ENCODE measurements at places on chromosomes 5 and 9.

DNA sequence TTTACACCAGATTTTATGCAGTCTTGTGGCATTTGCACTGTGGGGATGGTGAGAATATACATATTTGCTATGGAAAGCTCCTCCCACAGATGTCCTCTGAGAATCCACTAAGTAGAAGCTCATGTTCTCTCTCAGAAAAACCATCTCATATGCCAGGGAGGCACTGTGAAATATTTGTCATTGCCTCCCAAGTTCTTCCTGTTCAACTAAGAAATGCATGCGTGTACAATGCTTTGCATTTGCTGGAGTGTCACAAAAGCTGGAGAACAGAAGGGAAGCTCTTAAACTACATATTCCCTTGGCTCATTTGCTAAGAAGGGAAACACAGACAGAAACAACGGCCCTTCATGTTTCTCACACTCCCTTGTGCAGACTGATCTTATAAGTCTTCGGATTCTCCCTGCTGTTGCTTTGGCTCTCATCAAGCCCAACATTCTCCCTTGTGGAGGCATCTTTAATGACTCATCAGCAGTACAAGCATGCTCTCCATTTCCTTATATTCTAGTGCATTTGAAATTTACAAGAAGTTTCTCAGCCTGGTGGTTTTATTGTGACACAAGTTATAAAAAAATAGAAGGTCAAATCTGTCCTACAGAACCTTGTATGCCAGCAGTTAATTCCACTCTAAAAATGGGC lies 220.6 kb downstream of the TRIM36 start:
- DNase-seq = no peak

- DNase-seq = no peak
These were observed 191.5 kb upstream of the FTMT start for GRCh38 chr5:121660142-121660541.

- no peak for DNase-seq
These were observed 346.9 kb downstream of the CDH9 start for GRCh38 chr5:26691486-26691885.

GRCh38 chr9:114315723-114316363 lies 7.1 kb upstream of the ORM1 start:
- DNase-seq = no peak

DNA sequence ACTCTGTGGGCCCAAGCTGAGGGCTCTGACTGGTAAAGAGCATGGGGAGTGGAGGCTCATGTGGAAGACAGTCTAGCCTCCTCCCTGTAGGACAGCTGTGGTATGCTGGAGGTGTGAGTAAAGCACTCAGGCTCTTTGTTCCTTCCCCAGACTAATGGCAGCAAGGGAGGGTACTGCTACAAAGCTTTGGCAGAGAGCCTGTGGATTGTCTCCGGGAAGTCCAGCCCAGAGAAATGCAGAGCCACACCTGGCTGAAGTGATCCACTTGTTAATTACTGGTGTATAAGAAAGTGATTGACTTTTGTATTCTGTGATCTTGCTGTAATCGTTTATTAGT lies 161.7 kb downstream of the OXCT1 start:
- no peak for DNase-seq

DNA sequence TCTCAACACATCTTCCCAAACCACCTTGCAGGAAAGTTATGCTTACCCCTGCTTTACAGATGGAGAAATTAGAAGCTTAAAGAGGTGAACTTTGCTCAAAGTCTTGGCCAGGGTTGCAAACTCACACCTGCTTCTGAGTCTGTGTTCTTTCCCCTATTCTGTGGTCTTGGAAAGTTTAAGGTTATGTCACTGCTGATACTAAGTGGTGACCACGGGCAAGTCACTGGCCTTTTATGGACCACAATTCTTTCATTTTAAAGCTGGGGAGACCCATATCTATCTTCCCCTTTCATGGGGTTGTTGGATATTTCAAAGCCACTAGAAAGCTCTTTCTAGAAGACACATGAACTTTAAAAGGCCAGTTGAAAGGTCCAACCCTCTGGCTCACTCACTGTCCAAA lies 95.4 kb upstream of the KLF4 start:
- DNase-seq = no peak

GRCh38 chr5:151880324-151880723 lies 44.3 kb downstream of the GLRA1 start:
- DNase-seq = no peak

GRCh38 chr5:164336906-164337305 lies 831.5 kb downstream of the MAT2B start:
- DNase-seq = no peak

DNA sequence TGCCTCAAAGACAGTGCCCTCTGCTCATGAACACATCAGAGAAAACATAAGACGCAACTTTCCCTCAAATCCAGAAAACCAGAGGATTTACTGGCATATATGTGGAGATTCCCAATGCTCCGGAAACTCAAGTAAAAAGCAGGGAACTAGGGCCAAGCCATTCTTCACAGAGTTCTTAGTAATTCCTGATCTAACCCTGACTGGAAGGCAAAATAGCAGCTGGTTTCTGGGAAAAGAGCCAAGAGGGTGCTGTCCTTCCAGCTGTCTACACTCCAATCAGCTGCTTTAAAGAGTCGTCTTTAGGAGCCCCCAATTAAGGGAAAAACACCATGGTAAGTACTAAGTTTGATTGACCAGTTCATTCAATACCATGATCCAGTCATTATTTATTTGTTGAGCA lies 49.6 kb downstream of the GNA14 start:
- no peak for DNase-seq

GRCh38 chr9:116278326-116278725 lies 124.7 kb downstream of the PAPPA start:
- no peak for DNase-seq

- no peak for DNase-seq
These were observed 29.6 kb downstream of the ZNF366 start for GRCh38 chr5:72477644-72478043.

GRCh38 chr5:128669803-128670202 lies 131.8 kb upstream of the FBN2 start:
- DNase-seq = no peak

- no peak for DNase-seq
These were observed 294.6 kb downstream of the SEC61B start for GRCh38 chr9:99516657-99517049.

- no peak for DNase-seq
These were observed 38.0 kb downstream of the CAMK4 start for GRCh38 chr5:111262153-111262552.

GRCh38 chr9:129712634-129713401 lies 40.0 kb downstream of the PTGES start:
- DNase-seq = no peak

DNA sequence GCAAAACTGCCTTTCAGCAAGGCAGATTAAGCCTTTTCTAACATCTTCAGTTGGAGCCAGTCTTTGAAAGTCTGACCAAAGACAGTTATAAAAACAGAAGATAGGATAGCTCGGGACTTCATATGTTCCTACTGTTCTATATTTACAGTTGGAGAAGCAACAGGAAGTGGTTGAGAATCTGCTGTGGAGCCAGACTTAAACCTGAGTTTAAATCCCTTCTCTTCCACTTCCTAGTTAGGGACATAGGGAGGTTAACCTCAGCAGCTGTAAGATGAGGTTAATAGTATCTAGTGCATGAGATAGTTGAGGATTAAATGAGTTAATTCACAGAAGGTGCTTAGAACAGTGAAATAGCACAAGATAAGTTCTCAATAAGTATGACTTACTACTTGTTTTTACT lies 84.5 kb upstream of the FREM1 start:
- DNase-seq = no peak

DNA sequence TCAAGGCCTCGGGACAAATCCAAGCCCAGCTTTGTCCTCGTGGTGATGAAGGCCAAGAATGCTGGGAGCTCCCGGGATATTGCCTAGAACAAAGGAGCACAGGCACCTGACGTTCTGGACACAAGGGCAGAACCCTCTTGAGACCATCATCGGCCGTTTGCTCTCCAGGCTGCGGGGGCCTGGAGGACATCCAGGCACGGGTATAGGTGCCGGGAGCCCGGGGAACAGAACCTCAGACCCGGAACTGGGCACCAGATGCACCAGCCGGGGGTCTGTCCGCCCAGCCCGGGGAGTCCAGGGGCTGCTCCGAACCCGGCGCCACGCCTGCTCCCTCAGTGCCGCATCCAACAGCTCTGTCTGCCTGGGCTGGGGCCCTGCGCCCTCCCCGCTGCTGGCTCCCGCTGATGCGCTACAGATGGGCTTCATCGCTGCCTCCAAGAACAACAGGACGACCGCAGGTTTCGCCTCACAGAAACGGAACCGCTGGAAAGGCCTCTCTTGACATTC lies 88.0 kb downstream of the ADAMTS2 start:
- DNase-seq = no peak

DNA sequence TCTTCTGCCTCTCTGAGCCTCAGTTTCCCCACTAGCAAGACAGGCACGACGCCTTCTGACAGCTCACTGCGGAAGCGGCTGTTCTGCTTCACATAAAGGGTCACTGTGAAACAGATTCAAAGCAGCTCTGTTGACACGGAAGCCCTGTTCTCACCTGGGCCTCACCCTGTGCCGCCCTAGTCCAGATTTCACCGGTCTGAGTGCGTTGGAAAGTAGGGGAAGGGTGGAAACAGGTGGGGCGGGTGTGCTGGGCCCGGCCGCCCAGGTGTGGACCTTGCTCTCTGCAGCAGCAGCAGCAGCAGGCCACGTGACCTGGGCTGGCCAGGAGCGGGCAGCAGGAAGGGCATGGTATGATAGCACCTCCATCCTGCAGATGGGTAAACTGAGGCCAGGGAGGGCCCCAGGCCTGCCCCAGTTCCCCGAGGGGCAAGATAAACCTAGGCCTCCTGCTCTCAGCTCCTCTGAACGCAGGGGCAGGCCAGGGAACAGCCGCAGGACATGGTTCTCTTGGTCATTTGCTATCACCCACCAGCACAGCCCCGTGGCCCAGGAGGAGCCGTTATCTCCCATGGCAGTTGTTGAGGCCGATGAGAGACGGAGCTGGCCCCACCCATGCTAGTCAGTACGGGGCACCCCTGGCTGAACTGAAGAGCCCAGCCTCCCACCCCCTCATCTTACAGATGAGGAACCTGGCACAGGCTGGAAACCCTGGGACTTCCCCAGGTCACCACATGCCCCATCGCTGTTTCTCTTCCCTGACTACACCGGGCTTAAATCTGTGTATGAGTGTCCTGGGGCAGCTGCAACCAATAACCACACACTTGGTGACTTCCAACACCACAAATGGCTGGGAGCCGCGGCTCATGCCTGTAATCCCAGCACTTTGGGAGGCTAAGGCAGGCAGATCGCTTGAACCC lies 12.1 kb downstream of the PTGES2 start:
- no peak for DNase-seq

DNA sequence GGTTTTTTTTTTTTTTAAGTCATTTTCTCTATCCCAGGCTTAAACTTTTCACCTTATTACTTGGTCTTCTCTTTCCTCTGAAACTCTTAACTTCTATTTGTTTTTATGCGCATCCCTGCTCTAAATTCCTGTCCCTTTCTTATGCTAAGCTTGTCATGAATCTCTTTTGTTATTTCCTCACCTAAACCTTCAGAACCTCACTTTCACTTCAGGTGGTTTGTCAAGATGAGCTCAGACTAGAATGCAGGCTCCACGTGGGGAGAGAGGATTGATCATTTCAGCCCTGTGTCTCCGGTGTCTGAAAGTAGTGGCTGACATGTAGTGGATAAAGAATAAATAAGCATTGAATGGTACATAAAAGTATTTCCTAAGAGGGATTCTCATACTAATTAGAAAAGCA lies 63.6 kb downstream of the ANXA1 start:
- DNase-seq = no peak

DNA sequence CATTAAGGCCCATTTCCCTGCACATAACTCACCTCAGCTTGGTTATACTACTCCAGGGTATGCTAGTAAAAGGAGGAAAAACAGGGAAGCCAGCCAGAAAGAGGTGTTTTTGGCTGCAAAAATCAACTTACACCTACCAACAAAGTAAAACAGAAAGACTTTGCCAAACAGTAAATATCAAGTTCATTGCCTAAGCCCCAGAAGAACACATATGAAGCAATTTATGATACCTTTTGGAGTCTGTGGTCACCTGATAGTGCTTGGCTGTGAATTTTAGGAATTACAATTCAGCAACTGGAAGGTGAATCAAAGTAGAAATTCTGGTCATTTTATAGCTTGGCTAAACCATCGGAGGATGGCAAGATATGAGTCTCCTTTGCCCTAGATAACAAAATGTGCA lies 463.7 kb upstream of the CLINT1 start:
- no peak for DNase-seq

GRCh38 chr9:89350988-89351557 lies 32.8 kb downstream of the SECISBP2 start:
- DNase-seq = no peak

DNA sequence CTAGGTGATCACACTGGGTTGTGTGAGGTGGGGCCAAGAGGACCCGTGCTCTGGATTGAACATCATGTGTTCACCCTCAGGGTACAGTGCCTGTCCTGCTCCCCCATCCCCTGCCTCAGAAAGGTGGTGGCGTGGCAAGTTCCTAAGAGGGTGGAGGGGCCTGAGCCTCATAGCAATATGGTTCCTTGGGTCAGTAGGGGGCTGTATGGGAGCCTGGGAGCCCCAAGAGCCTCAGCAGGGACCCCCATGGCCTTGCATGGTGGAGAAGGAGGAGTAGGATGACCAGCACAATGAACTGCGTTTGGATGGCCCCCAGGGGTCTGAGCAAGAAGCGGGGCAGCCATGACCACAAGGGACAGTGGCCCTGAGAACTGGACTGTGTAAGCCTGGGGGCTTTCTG lies 89.6 kb upstream of the SHB start:
- DNase-seq = no peak

DNA sequence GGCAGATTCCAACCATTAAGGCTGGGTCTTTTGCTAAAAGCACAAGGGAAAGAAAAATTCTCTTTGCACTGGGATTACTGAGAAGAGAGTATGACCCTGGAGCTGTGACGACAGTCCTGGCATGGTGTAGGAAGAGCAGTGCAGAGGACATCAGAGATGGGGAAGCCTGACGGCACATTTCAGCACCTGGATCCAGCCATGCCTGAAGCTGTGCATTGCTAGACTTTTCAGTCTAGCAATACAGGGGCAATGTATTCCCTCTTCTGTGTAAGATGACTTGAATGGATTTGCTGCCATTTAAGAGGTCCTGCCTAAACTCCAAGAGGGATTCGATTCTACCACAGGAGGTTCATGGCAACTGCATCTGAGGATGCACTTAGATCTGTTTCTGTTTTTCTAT lies 12.3 kb upstream of the MRNIP start:
- DNase-seq = no peak

- DNase-seq = no peak
These were observed 212.6 kb downstream of the ARHGAP26 start for GRCh38 chr5:142982821-142983200.

- DNase-seq = no peak
These were observed 1.1 kb downstream of the BAG1 start for GRCh38 chr9:33263131-33264002.

Measured in SK-N-MC (cell line).